ENCODE measurements at places on chromosomes 2 and 18. TPM values are rescaled to one million over a fixed set of nuclear protein-coding genes. Genes with fewer than 3 reads are reported as not detected.

GRCh38 chr2:73841912-73842738 lies 13.4 kb downstream of the STAMBP start:
- H3K27me3 ChIP-seq = no peaks in the 10 kb centered on the region
- DNase-seq = no peak

DNA sequence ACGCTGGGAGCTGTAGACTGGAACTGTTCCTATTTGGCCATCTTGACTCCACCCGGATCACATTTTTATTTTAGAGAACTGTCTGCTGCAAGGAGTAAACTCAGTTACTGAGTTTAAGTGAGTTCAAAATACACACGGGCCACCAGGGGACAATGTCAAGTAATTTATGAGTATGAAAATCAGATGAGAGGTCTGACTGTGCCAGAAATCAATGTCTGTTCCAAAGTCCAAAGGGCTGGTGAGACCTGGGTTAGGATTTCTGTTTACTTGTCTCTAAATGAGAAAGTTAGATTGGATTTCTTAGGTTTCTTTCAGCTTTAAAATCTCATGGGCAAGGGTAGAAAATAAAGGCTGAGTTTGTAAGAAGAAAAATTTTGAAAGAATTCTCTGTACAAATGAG lies 465.8 kb upstream of the MEIS1 start:
- H3K27me3 ChIP-seq = no peaks in the 10 kb centered on the region
- no peaks in the 10 kb centered on the region for H3K4me1 ChIP-seq
- no peak for DNase-seq
- H3K36me3 ChIP-seq = no peaks in the 10 kb centered on the region
- no peak overlapping the region for H3K27ac ChIP-seq
- H3K4me3 ChIP-seq = no peak overlapping the region

SERPINB2 gene
- not detected for total RNA-seq

EN1 gene
- not detected for total RNA-seq

Data from activated CD4-positive, alpha-beta T cell treated with anti-CD3 and anti-CD28 coated beads, Interleukin-2, amount 10 ng/mL, durations not matched to agents 7 days and 5 days (primary cell).